ENCODE measurements at places on chromosomes 12 and 14.
A peak's percentile ranks its signal among the peaks of the same experiment; 100 is the strongest.

GRCh38 chr12:18358930-18359329, 97.6 kb downstream of the PIK3C2G start:
- DNase-seq = no peak

DNA sequence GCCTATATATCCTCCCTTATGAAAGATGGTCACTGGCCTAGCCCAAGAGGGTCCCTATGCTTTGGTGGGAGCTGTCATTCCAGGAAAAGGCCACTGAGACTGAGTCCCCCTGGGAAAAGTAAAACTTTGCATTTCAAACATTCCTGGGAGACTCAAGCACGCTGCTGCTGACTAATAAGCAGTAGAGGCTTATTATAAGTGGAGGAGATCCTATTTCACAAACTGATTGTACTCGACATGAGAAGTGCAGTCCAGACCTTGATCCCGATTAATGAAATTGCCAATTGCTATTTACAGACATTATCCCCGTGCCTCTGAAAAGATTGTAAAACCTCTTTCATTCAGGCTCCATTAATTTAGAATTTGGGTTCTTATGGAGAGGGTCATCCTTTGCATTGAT, 96.6 kb downstream of the EMP1 start:
- no peak for DNase-seq

DNA sequence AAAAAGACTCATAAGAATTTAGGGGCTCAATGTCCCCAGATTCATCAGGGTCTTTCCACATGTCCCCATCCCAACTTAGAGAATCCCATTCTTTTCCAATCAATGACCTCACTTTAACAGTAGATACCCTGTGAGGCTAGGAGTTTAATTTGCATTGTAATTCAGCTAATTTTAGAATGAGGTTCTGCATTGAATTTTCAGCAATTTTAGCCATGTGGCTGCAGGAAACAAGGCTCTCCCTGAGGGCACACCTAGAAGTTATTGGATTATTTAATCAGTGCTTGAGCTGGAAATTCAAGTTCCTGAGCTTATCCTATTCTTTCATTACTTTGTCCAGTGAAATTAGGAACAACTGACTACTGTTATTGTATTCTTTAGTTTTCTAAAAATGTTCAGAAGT, 433.8 kb downstream of the ADAMTS20 start:
- no peak for DNase-seq

DNA sequence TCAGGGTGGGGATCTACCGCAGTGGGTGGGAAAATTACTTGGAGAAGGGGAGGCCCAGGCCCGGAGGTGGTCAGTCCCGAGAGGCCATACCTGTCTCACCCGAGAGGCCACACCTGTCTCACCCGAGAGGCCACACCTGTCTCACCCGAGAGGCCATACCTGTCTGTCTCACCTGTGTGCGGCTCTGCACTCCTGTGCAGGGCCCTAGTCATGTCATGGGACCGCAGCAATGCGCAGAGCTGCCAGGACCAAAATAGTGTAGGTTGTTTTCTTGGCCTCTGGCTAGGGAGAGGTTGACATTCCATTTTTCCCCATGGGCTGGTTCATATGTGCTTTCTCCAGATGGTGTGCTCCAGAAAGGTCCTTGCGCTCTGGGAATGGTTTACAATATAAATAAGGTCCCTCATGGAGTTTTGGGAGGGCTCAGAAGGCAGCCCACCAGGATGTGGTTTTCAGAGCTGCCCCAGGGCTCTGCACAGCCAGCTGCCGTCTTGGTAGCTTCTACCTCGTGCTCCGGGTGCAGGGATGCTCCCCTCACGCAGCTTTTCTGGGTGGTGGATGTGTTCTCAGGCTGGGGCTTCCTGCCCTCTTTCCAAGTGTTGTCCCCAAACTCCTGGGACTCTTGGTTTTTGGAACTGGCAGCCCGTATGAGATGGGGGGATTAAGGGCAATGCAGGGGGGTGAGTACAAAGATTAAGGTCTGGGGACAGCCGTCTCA, 58.2 kb downstream of the CACNA1C start:
- DNase-seq = no peak

DNA sequence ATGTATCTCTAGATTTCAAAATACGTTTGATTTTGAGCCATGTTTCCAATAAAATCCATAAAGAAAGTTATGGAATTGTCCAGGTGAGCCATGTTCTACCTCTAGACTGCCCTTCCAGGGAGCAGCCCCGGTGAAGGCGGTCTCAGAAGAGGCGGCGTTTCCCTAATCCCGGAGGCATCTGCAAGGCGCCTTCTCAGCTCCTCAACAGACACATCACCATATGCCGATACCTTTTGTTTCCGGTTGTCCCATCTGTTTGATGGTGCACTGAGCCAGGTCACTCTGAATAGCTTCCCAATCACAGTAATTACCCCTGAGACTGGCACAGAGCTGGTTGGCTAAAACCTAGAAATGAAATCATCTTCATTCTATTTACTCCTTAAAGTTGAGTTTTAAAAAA, 305.5 kb upstream of the FKBP4 start:
- DNase-seq = no peak

GRCh38 chr12:53701518-53702264, 25.6 kb downstream of the CALCOCO1 start:
- DNase-seq = peak; percentile 75

Measured in anterior cingulate cortex (tissue), 58 donors.